Activated T-cell treated with anti-CD3 and anti-CD28 coated beads for 24 hours (primary cell): ENCODE measurements at places on chromosomes 3 and 15.

DNA sequence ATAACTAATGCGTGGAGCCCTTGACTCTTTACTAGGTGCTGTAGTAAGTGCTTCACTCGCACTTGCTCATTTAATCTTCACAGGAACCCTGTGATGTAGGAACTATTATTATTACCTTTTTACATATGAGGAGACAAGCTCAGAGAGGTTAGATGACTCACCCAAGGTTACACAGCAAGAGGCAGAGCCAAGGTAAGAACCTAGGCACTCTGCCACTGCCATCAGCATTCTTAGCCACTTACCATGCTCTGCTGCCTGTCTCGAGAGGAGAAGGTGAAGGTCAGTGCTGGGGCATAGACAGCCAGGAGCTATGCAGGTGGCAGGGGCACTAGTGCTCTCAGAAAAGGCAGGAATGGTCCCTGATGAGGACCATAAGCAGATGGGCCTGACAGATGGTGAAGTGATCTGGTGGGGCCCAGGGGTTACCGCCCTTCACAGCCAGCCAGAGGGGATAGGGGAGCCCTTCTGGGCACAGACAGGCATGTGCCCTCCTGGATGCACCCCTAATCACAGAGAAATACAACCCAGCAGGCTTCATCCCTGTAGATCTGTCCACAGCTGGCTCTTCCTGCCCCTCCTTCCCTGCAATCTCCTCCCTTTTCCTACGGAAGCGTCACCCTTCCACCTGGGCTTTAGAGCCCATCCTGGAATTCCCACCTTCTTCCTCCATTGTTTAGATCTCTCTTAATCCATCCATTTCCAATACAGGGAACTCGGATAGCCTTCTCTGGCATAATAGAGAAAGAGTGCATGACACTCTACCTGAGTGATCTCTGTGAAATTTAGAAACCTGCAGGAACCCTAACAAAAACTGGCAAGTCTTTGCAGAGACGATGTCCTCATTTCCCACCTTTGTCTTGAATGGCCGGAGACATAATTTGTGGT lies 26.9 kb downstream of the ABTB1 start:
- DNase-seq = no peak

DNA sequence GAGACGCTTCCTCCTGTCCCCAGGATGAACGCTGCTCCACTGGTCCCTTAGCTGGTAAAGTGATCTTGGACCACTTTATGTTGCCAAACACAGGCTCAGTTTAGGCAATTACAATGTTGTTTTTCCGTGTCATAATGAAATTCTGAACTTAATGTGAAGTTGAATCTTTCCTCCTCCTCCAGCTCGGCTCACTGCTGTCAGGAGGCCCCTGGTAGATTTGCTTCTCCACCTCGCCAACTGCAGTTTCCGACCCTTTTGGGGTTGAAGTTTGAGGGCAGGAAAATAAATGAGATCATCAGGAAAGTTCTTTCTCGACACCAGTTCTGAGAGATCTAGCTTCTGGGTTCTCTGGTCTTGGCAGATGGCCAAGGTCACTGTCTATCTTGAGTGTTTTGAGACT lies 27.8 kb downstream of the CFAP161 start:
- no peak for DNase-seq

DNA sequence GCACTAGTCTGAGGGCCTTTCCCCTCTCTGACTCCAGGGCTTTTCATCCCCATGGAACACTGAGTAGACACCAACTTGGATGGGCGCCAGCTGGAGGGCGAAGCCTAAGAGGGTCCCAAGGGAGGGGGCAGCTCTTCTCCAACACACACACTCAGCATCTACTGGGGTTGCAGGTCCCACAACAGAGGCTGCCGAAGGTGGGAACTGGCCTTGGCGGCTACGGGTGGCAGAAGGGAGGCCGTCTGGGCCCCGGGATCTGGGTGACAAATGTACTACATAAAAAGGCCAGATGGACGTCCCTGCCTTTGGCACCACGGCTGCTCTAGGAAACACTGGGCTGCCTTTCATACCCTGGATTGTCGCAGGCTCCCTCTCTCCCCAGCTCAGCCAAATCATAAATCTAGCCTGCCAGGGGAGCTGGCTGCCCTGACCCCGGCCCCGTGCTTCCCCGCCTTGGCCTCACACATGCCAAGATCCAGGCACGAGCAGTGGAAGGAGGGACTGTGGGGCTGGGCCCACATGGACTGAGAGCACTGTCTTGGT lies 31.5 kb downstream of the SEMA5B start:
- no peak for DNase-seq

DNA sequence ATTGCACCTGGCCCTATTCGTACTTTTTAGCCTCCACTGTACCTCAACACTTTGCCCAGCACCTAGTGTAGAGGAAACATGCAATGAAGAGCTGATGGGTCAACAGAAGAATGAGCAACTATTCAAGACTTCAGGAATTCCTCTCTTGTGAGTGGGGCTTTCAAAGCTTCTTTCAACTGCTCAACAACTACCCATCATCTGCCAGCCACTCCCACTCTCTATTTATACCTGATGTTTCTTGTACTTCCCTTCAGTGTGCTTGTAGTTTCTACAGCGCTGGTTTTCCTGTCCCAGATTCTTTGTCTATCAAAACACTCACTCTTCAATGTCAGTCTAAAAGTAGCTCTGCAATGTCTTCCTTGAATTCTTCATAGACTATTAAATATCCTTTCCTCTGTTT lies 168.3 kb upstream of the LPP start:
- no peak for DNase-seq

DNA sequence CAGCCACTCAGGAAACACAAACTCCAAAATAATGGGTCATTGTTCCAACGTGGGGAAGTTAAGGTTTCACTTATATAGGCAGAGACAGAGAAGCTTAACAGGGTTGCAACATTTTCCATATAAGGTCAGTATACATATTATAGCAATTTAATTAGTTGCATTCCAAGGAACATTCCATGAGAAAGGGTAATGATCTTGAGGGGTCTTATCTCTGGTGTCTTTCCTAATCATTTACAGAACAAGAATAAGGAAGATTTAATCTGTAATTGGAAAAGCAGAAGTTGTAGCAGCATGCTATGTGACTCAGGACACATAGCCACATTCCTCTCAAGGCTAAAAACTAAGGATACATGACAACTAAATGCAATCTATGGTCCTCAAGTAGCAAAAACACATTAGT lies 4.9 kb downstream of the MNS1 start:
- no peak for DNase-seq

DNA sequence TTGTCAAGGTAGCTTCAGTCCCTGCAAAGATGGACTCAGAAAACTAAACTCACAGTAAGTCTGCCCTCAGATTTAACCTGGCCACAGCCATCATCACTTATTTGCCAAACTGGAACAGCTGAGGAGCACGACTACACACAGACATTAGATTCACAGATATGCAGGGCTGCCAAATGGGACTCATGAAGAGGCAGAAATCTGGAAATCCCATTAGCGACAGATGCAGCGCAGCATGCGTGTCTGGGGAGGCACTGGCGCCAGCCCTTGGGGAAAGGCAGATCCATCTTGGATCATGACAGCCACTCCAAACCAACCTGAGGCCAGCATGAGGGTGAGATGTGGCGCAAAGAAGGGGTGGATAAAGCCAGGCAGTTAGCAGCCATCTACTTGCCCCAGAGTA lies 160.7 kb upstream of the TSC22D2 start:
- DNase-seq = no peak

- DNase-seq = no peak
These were observed 39.0 kb downstream of the IL12A start for GRCh38 chr3:160027541-160028195.

DNA sequence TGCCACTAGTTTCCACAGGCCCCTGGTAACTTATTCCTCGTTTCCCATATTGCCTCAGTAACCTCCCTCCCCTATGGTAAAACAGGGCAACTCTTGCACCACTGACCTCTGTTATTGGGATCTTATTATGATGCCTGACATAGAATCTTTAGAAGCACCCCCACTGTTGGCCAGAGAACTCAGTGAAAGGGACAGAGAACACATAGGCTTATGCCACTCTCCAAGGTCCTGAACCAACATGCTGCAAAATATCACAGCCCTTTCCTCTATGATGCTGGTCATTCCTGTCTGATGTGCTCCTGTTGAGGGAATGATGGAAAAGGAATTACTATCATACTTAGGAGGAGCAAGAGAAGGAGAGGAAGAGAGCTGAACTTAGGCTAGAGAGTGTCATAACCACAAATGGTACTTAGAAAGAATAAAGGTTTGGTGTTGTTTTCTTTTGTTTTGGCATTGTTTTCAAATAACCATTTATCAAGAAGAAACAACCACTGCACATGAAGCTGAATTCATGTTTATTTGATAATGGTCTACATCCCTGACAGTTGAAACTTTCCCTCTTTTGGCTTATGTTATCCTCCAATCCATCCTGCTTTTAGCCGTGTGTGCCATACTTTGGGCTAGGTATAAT lies 330.2 kb downstream of the EPHB1 start:
- no peak for DNase-seq

GRCh38 chr15:101568309-101568708 lies 78.8 kb upstream of the PCSK6 start:
- DNase-seq = no peak

- peak; percentile 77 for DNase-seq
These were observed 15.9 kb downstream of the RPLP1 start for GRCh38 chr15:69468241-69469121.

- no peak for DNase-seq
These were observed 26.8 kb downstream of the POLG start for GRCh38 chr15:89307791-89308190.

DNA sequence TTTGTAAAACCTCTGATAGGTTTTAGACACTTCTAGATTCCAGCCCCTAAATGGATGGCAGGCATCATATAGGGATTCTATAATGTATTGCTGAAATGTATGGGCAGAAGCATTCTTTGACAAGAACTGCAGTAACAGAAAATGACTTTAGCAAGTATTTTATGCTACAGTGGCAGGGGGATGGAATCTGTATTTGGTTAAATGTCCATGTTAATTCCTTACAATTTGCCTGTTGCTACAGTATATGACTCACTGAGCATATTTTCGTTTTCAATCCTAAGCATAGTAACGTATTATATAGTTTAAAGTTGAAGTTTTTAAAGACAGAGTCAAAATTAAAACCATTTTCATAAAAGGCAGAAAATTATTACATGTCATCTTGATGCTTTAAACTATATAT lies 150.1 kb downstream of the MEX3B start:
- DNase-seq = no peak

DNA sequence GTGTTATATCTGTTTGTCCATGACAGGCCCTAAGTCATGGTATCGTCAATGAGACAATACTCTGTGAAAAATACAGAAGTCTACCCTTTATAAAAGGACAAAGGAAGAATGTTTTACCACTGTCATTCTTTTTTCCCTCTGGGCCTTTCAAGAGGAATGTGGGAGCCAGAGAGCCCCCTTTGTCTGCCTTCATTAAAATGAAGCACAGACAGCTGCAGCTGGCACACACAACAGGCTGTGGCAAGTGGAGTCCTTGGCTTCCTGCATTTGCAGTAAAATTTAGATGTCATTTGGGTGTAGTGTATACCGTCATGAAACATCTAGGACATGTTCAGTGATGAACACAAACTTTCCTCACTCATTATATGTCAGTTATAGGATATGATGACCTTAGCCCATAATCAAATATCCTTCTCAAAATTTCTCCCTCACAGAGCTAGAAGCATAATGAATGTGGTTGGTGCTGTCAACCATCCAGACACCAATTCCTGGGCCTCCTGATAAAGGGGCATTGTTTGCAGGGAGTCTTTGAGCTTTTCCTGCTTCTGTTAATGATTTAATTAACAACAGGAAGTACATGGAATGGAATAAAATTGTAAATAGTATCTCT lies 76.4 kb downstream of the DHX36 start:
- DNase-seq = no peak

DNA sequence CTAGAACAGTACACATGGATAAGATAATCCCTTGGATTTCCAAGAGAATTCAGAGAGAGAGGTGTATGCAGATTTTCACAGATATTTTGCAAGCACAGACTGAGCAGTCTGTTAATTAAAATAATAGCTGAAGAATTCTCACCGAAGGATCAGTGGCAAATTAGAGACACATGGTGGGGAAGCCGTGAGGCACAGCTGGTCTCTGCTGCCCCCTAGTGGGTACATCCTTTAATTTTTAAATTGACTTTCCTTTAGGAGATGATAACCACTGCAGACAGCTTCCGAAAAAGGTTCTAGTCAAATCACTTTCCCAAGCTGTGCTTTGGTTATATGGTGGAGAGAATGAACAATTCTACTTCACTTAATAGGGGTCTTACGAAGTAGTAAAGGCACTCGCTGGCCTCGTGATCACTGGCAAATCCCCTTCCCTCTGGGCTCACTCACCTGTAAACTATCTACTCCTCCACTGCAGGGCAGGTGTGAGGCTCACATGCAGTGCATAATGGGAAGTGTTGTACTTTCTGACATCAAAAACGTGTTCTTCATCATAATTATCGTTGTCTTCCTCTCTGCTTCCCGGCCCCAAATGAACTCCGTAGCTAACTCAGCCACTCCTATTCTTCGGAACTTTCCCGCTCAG lies 19.5 kb downstream of the MESD start:
- DNase-seq = peak; percentile 58

- DNase-seq = no peak
These were observed 33.1 kb upstream of the CCDC50 start for GRCh38 chr3:191296041-191296541.

GRCh38 chr15:65956899-65957298 lies 87.6 kb downstream of the RAB11A start:
- no peak for DNase-seq

GRCh38 chr3:52544937-52545336 lies 8.5 kb downstream of the UQCC5 start:
- no peak for DNase-seq

DNA sequence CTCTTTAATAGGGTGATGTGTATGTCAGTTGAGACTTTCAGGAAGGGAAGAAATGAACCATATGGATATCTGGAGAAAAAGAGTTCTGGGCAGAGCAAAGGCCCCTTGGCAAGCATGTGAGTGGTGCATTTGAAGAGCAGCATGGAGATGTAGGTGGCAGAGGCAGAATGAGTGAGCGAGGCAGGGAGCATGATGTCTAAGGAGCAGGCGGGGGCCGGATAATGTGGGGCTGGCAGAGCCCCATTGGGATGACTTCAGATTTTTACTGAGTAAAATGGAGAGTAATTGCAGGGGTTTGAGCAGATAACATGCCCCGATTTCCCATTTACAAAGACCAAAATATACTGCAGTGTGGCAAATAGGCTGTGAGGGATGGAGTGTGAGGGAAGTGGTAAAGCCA lies 52.9 kb upstream of the PLCL2 start:
- no peak for DNase-seq

GRCh38 chr3:106261396-106261795 lies 392.6 kb upstream of the CBLB start:
- DNase-seq = no peak

GRCh38 chr3:74693696-74694393 lies 79.4 kb upstream of the CNTN3 start:
- DNase-seq = no peak

- DNase-seq = no peak
These were observed 49.6 kb downstream of the MAP6D1 start for GRCh38 chr3:183775781-183776180.

- DNase-seq = no peak
These were observed 574.6 kb downstream of the VGLL3 start for GRCh38 chr3:86416334-86416733.
